Activated naive CD4-positive, alpha-beta T cell treated with anti-CD3 and anti-CD28 coated beads, Interleukin-2, amount 10 ng/mL, durations not matched to agents 7 days and 5 days (primary cell): ENCODE measurements at places on chromosomes 1 and 21.

DNA sequence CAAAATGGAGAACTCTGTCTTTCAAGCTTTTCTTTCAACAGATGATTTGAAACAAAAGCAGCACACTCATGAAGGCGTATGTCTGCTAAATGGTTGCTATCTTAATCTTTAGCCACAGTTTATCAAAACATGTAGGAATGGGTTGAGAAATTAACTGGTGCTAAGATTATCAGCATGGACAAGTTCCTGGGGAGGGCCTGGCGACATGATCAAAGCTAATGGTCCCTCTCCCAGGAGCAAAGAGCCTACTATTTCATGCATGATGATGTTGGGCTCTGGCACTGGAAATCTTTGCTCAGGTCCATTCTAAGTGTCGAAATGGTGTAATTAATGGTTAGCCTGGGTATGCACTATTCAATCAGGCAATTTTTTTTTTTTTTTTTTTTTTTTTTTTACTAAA, 91.7 kb downstream of the SLC45A1 start:
- no peak for DNase-seq

GRCh38 chr21:32645261-32646182, 33.3 kb upstream of the CFAP298 start:
- no peak for DNase-seq

- DNase-seq, result no peak
Measured at GRCh38 chr1:71463144-71463543, 382.3 kb upstream of the ZRANB2 start.

DNA sequence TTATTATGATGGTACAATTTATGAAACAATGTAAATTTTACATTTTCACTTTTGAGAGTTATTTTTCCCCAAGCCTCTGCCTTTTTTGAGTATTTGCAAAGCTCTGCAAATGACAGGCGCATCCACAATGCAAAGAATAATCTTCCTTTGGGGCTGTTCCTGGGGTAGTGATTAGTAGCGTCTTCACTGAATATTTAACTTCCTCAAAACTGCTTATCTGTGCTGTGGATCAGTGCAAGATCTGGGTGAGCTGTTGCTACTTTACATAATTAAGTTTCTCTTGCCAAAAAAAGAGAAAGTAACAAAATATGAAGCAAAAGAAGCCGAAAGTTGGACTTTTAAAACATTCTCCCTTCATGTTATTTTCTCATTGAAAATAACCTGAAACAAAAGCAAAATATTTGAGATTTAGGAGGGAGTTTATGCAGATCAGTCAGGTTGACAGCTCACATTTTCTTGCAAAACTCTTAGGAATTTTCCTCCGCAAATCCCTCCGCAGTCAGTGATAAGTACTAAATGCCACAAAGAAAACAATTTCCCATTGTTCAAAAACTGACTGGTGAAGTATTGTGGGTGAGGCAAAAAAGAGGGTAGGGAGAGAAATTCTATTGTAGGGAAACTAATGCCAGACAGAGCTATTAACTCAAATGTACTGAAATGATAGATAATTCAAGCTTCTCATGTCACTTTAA, 276.4 kb upstream of the B3GALT2 start:
- no peak for DNase-seq

GRCh38 chr1:18324246-18324645, 156.5 kb upstream of the KLHDC7A start:
- no peak for DNase-seq

DNA sequence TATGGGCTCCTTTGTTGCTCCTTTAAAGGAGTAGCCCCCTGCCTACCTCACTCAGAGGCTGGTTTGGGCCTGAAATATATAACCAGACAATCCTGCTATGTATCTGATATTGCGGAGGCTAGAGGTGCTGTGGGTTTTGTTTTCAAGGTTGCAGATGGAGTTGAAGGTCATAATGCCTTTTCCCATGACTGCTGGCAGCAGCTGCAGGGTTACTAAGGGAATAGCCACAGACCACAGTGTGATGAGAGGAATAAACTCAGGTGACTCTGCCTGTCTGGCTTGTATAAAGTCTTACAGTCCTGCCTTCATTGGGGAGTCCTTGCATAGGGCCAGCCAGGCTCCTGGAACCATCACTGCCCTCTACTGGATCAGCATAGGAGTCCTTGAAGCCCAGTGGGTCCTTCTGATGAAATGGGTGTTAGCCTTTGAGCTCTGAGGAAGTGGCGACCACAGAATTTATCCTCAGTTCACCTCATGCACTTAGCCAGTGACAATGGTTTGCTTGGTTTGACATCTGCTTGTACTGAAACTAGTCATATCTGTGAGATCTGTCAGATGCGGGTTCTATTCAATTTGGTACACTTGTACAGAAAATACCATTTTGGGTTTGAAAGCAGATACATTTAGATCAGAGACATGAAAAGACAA, 174.4 kb upstream of the HMCN1 start:
- peak; percentile 76 for DNase-seq

GRCh38 chr1:64575881-64576676, 106.2 kb downstream of the CACHD1 start:
- DNase-seq, result no peak

DNA sequence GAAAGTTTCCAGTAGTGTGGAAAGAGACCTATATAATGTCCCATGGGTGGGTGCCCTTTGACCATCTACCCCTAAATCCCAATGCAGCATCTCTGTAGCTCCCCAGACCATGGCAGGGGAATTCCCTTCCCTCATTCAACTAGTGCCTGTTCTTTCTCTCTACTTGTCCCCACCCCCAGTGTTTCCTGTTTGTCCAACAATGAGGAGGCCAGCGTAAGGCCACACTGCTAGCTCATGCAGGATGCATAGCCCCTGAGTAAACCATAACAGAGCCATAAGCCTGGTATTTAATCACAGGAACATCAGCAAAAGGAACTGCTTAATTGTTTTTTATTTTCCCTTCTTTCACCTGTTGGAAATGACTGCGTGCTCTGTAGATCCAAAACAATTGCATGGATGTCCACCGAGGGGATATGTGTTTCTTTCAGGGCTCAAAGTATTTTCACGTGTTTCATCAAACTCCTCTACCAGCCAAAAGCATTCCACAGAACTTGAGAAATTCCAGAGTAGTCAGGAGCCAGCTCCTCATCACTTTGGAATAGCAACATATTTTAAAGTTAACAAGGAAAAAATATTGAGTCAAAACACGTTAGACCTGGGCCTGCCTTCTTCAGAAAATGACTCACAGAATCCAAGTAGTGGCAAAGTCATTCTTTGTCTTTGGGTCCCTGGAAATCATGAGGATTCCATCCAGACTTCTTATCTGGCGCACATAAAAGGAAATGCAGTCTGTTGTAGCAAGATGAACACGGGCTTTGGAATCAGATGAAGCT, 162.5 kb upstream of the SGIP1 start:
- no peak for DNase-seq

- no peak for DNase-seq
Measured at GRCh38 chr1:201707656-201708055, 121.3 kb upstream of the IPO9 start.

GRCh38 chr1:61163355-61163754, 81.0 kb downstream of the NFIA start:
- DNase-seq, result no peak

GRCh38 chr1:23102289-23102688, 66.4 kb downstream of the LUZP1 start:
- DNase-seq, result no peak

DNA sequence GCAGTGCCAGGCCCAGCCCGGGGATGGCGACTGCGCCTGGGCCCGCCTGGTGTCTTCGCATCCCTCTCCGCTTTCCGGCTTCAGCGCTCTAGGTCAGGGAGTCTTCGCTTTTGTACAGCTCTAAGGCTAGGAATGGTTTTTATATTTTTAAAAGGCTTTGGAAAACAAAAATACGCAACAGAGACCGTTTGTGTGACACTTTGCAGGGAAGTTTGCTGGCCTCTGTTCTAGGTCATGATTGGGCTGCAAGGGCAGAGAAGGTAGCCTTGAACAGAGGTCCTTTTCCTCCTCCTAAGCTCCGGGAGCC, 719 bp downstream of the SOD1 start:
- no peak for DNase-seq

GRCh38 chr1:53766831-53767405, 28.0 kb upstream of the GLIS1 start:
- DNase-seq, result no peak

DNA sequence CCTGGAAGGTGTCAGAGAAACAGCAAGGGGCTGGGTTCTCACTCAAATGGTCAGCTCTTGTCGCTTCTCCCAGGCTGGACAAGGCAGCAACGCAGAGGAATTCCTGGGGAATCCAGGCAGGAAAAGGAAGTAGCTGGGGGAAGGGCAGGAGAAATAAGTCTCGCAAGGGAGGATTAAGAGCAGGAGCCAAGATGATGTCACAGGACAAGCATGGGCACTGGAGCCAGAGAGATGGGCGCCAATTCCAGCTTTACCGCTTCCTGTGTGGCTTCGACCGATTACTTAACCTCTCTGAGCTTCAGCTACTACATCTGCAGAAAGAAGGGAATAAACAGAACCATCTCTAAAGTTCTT, 70.5 kb downstream of the SSBP3 start:
- no peak for DNase-seq
